Activated CD4-positive, alpha-beta T cell treated with anti-CD3 and anti-CD28 coated beads, Interleukin-2, amount 10 ng/mL, durations not matched to agents 24 days and 14 days (primary cell): ENCODE measurements at places on chromosomes 2 and 18.

DNA sequence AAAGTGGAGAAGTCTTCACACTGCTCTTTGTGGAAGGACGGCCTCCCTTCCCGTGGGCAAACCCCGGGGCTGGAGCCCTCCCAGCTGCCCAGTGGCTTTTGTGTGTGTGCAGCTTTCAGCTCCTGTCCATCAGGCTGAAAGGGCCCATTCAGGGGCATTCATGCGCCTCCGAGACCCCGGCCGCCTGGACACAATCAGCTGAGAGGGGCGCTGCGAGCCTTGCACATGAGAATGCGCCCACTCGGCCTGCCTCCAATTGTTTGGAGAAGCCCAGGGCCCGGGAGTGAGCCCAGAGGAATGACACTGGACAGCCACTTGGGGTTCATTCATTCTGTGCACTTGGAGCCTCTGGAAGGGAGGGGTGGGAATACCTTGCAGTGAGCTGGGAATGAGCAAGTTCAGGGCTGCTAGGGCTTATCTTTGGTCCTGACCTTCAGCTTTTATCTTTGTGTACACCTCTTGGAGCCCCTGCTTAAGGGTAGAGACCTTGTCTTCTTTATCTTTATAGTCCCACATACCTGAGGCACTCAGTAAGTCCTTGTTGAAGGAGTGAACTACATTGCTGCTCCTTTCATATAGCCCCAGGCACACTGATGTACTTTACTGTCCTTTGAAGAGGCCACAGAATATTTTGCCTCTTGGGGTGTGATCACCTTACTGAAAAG lies 56.5 kb downstream of the TCF7L1 start:
- no peak for DNase-seq

DNA sequence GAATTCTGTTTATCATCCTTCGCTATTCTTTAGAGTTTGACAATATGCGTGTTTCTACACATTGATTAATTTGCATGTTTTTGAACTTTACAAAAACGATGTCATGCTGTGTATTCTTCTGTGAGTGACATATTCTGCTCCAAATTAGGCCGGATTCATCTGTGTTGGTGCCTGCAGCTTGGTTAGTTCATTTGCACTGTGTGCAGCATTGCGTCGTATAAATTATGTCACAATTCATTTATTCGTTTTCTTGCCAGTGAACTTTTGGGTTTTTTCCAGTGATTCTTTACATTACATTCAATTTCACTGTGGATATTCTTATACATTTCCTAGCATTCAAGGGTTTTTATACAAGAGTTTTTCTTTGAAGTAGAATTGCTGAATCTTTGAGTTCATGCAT lies 118.3 kb downstream of the KCNF1 start:
- no peak for DNase-seq

DNA sequence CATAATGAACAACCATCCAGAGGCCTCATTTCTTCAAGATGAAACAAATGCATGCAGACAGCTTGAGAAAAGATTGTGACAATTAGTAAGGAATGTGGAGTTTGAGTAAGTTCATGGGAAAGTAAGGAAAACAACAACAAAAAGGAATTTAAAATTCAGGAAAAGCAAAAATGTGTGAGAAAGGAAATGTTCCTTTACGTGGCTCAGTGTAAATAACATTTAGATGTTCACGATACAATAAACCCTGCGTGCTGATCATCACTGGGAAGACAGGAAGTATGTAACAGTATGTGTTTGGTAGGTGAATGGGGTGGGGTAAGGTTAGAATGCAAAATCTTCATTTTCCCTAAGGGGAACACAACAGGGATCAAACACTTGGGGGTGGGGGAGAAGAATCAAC lies 72.7 kb downstream of the TRIP12 start:
- no peak for DNase-seq

DNA sequence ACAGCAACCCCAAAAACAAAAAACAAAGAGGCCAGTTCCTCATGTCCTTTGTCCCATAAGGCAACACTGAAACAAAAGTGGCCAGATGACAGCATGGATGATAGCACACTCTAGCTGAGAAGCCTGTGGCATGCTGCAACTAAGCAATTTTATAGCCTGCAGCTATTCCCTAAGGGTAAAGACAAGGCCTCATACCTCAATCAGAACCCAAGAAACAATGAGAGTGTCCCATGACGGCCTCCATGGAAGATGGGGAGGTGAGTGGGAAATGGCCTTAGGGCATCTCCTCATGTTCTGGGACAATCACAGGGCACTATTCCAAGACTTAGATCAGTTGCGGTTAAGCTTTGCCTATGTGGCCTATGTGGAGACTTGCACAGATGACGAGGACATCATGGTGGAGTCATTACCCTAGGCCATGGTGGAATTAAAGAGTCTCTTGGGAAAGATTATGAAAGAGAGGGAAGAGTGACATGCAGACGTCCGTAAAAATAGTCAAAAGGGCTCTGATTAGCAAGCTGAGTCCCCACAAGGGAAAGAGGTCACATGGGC lies 103.1 kb downstream of the INO80D start:
- no peak for DNase-seq

DNA sequence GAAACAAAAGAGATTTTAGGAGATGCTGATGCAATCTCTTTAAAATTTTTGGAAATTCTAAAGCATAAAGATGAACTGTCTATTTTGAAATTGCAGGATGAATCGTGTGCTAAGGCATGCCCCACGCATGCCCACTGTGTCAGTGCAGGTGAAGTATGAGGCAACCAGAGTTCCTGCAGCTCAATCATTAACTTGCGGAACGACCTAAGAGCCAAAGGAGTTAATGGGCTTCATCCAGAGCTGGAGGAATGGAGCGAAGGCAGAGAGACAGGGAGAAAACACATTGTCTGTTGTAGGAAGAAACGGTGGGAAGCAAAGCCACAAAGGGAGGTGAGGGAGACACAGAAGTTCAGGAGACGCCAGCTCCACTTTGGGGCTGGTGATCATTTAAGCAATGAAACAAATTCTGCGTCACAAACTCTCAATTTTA lies 265.2 kb downstream of the CCDC85A start:
- no peak for DNase-seq

- no peak for DNase-seq
Measured at GRCh38 chr2:167271932-167272331, 383.7 kb downstream of the XIRP2 start.
